NCI-H2107 (cell line): ENCODE measurements at places on chromosomes 4 and X.
A peak's percentile ranks its signal among the peaks of the same experiment; 100 is the strongest.

- DNase-seq = no peak
Observed at GRCh38 chr4:163367651-163368050, 24.0 kb downstream of the NPY5R start.

- DNase-seq = no peak
Observed at GRCh38 chr4:108405586-108405985, 214.8 kb upstream of the RPL34 start.

- DNase-seq = no peak
Observed at GRCh38 chrX:109049903-109050302, 313.5 kb upstream of the IRS4 start.

DNA sequence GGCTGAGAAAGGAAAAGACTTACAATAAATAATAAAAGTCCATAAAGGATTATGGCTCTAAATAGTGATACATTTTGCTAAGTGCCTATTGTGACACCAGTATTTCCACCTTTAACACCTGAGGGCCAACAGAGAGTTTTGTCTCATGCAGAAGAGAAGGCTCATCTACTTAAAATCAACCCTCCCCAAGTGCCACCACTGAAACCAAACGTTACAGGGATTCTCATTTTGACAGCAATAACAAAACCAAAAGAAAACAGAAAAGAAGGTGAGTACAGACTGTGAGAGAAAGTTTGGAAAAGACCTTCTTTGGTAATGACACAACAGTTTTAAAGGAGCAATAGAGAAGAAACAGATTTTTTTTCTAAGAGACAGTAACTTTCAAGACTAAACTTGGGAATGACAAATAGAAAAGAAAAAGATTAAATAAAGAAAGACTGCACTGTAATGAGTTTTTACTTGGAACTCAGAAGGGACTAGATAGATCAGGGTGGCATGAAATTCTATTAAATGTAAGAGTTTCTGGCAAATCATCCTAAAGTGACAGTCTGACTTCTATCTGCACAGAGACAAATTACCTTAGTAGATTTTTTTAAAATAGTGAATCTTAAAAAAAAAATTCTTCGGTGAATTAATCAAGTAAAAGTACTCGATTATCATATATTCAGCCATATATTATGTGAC is 109.7 kb downstream of the ZNF827 start:
- no peak for DNase-seq

DNA sequence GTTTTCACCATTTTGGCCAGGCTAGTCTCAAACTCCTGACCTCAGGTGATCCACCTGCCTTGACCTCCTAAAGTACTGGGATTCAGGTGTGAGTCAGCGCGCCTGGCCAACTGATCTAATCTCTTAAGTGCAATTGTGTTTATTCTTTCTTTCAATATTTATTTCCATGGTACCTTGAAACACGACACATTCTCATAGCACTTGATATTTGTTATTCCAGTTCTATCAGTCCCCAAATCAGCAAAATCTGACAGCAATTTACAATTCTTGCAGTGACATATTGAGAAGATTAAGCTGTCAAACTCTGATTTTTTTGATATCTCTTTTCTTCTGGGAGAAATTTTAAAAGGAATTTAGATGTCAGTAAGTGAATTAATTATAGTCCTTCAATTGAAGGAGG is 218.1 kb upstream of the FAT4 start:
- no peak for DNase-seq

DNA sequence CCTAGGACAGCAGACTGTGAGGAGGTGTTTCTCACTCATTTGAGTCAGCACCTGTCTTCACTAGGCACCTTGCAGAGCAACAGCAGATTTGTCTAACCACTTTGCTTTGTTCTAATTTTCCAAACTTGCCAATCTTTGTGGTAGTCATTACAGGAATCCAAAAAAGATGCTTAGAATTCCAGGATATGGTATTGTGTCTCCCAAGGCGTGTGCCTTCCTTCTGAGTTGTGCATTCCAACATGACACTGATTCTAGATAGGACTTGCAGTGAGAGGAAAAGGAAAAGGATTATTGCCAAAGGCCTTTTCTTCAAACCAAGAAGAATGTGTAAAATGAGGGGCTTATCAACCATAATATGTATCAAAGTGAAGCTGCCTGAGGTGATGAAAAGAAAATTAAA is 126.2 kb downstream of the MAPK10 start:
- no peak for DNase-seq

DNA sequence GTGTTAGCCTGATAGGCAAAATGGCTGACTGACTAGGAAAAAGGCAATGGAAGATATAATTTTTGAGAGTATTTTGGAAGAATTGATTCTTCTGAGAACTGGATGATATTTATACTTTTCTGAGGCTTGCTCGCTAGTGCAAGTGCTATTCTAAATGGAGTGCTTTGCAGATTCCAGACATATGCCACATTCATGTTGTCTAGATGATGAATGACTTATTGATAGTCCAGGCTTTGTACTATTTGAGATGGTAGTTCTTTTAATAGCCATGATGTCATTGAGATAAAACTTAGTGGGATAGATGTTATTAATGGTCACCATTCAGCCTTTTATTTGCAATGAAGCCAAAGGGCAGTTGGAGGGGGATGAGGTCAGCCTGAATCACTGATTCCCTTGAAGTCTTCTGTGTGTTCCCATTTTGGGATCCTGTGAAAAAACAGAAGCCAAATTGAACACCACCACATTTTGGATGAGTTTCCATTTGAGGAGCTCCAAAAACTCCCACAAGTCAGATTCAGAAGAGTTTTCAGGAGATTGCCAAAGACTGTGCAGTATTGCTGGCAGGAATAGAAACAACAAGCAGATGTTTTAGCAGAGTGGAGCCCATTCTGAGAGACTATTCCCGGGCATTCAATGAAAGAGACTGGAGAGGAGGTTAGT is 184.1 kb downstream of the IL1RAPL2 start:
- DNase-seq = no peak

DNA sequence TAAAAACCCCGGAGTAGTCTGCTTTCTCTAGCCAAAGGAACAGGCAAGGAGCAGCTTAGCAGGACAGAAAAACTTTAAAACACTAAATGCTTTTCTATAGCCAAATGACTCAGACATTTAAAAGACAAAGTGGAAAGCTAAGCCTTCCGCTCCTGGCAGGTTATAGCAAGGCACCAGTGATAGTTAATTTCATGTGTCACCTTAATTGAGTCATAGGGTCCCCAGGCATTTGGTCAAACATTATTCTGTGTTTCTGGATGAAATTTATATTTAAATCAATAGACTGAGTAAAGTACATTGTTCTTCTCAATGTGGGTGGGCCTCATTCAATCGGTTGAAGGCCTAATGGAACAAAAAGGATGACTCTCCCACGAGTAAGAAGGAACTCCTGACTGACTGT is 885.7 kb upstream of the ADGRL3 start:
- no peak for DNase-seq

- no peak for DNase-seq
Observed at GRCh38 chr4:43564107-43564506, 671.6 kb downstream of the GRXCR1 start.

- DNase-seq = no peak
Observed at GRCh38 chrX:53642337-53642736, 44.2 kb downstream of the HUWE1 start.

GRCh38 chr4:11312389-11312788 is 116.3 kb downstream of the HS3ST1 start:
- no peak for DNase-seq

GRCh38 chr4:103046416-103047290 is 27.1 kb upstream of the SLC9B1 start:
- DNase-seq = no peak

DNA sequence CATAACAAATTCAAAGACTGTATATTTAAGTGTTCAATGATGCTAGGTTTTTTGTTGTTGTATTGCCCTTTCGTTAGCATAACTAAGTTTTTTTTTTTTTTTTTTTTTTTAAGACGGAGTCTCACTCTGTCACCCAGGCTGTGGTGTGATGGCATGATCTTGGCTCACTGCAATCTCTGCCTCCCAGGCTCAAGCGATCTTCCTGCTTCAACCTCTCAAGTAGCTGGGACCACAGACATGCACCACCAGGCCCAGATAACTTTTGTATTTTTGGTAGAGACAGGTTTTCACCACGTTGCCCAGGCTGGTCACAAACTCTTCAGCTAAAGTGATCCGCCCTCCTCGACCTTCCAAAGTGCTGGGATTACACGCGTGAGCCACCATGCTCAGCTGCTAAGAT is 7.0 kb downstream of the SH3BGRL start:
- no peak for DNase-seq

DNA sequence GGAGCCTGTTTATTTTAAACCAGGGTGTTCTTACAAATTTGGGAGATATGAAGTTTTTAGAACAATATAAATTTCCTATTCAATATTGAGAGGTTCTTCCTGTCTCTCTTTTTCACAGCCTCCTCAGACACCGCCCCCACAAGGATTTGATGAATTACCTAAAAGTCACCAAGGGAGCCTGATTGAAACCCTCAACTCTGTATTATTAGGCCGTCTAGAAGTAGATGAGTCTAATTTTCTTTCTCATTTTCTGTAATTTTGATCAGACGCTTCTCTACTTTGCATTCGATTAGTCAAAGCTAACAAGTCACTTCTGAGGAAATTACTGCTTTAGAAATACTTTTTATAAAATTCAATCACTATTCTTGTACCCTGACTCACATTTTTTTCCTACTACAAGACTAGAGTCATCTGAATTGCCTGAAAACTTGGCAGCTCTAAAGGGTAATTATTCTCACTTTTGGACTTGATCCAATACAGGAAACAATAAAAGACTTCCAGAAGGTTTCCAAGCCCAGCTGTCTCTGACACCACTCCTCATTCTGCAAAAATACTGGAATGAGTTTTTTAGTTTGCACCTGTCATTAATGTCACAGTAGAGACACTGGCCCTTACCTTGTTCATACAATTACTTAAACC is 111.2 kb downstream of the ELOVL6 start:
- DNase-seq = peak; percentile 7

DNA sequence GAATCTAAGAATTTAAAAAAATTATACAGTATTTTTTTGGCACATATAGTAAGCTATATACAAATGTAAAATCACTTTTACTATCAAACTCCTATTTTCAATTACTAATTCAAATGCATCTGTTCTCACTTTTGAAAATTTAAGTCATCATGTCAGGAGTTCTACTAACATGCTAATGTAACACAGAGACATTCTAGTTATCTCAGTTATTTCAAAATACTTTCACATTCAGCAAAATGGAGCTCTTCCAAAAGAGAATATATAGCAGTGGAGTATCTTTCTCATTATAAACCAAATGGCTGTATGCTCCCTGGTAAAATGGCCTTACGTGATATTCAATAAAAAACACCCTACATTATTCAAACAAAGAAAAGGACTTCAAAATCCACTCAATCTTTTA is 42.3 kb downstream of the RFC1 start:
- no peak for DNase-seq

DNA sequence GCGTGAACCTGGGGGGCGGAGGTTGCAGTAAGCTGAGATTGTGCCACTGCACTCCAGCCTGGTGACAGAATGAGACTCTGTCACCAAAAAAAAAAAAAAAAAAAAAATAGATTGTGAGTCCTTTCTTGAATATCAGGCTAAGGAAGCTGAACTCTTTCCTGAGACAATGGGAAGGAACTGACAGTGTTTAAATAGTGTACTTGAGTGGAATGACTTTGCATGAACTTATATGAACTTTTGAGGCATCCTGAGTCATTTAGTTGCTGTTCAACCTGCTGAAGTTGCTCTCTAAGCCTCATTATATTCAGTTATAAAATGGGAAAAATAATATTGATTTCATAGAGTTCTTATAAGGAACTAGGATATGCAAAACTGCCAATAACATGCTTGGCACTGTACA is 79.3 kb upstream of the LIMCH1 start:
- DNase-seq = no peak

DNA sequence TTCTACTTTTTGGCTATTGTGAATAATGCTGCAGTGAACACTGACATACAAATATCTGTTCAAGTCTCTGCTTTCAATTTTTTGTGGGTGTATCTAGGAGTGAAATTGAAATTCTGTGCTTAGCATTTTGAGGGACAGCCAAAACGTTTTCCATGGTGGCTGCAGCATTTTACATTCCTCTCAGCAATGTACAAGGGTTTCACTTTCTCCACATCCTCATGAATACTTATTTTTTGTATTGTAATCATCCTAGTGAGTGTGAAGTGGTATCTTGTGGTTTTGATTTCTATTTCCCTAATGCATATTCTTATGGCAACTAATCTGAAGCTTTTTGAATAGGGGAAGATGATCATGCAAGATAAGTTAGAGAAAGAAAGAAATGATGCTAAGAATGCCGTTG is 40.3 kb downstream of the HSPA4L start:
- DNase-seq = no peak

DNA sequence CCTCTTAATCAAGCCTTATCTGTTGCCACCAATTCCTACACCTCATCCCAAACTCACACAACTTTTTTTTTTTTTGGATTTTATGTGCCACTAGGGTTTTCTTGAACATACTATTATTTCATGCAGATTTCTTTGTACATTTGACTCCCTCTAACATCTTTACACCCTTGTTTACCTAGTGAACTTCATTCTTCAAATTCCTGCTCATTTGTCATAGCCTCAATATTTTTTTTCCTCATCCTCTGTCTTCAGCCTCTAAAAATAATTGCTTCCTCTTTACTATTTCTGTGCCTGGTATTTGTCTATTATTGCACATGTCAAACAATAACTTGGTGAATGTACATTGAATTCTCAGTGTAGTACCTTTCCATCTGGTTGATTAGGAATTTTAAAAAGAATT is 22.0 kb downstream of the NBDY start:
- no peak for DNase-seq

DNA sequence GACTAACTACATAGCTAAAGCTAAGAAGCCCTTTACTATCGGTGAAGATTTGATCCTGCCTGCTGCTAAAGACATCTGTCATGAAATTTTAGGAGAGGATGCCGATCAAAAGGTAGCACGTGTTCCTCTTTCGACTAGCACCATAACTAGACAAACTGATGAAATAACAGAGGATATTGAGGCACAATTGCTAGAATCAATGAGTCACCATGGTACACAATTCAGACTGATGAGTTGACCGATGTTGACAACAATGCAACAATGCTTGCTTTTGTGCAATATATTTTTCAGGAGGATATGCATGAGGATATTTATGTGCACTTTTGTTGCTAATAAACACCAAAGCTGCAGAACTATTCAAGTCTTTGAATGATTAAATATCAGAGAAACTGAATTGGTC is 24.3 kb downstream of the TBCK start:
- no peak for DNase-seq

- no peak for DNase-seq
Observed at GRCh38 chr4:2667428-2667827, 88.7 kb downstream of the TNIP2 start.

- DNase-seq = no peak
Observed at GRCh38 chrX:67328476-67328875, 215.3 kb upstream of the AR start.
